Activated CD4-positive, alpha-beta T cell treated with anti-CD3 and anti-CD28 coated beads, Interleukin-2, amount 50 U/mL, for 16 hours (primary cell): ENCODE measurements at places on chromosomes 16 and 17.
A peak's percentile ranks its signal among the peaks of the same experiment; 100 is the strongest.

- DNase-seq, result no peak
These were observed 55.6 kb downstream of the COTL1 start for GRCh38 chr16:84562174-84562815.

GRCh38 chr17:76432004-76432403 is 20.9 kb downstream of the UBE2O start:
- no peak for DNase-seq

GRCh38 chr17:77821114-77821513 is 137.4 kb upstream of the TNRC6C start:
- DNase-seq, result no peak

- peak; percentile 64 for DNase-seq
These were observed 2.0 kb upstream of the GLG1 start for GRCh38 chr16:74608944-74609343.

GRCh38 chr17:17050346-17051345 is 8.4 kb downstream of the MPRIP start:
- DNase-seq, result no peak

- DNase-seq, result no peak
These were observed 67.0 kb downstream of the USP31 start for GRCh38 chr16:23082161-23082788.

GRCh38 chr17:43014020-43014648 is 7.5 kb downstream of the IFI35 start:
- DNase-seq, result no peak

DNA sequence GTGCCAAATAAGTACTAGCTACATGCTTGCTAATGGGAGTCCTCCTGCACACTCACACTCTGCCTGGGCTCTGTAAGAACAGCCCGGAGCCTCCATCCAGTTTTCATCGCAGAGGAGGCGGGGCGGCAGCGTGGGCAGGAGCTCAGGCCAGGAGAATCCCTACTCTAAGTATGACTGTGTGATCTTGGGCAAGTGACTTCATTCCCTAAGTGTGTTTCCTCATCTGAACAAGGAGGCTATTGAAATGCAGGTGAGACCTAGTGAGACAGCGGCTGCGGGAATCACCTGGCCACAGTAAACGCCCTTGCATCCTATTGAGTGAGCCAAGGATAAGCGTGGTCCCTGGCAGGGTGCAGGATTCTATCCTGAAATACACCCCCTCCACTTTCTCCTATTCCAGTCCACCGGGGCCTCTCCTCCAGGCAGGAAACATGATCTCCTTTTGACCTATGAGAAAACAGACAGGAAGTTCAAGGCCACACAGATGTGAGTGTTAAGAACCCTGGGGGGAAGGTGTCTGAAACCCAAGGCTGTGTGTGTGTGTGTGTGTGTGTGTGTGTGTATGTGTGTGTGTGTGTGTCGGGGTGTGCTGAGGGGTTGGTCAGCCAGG is 5.2 kb upstream of the RAI1 start:
- DNase-seq, result peak; percentile 22

GRCh38 chr16:85055493-85056210 is 28.1 kb downstream of the KIAA0513 start:
- peak; percentile 88 for DNase-seq

DNA sequence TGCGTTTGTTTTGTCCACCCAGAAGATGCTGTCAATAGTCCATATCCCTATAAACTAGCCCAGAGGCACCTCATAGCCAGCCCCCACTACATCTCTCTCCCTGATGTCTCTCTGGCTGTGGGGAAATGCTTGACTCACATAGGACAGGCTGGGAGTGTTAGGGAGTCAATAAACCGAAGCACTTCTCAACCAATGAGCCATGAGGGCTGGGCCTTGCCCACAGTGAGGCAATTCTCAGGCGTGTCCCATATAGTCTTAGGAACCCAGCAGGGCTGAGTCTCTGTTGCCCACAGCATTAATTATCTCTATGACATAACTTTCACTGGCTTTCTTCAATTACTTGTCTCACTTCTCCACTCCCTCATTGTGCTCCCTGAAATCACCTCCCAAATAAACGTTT is 387.3 kb upstream of the CDH11 start:
- DNase-seq, result no peak

GRCh38 chr17:10126616-10127501 is 71.5 kb downstream of the GAS7 start:
- DNase-seq, result no peak

DNA sequence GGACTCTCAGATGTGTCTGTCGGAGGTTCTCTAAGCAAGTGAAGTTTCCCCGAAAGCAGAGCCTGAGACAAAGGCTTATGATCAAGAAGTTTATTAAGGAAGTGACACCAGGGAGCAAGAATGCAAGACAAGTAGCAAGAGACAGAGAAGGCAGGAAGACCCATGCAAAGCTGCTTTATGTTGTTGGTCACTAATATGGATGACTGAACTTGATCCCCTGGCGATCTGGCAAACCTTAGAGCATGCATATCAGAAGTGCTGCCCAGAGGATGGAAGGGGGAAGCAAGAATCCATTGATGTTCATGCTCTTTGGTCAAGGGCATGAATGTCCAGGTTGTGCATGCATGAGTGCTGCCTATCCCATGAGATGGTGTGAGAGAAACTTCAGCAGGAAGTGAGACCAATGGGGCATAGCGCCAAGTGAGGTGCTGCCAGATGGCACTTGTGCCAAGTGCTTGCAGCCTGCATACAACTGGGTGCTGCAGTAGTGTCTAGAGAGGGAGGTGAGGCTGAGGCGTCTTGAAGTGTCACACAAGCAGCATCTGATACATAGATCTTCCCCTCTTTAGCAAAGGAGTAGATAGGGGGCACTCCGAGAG is 176.5 kb downstream of the SALL1 start:
- DNase-seq, result no peak

DNA sequence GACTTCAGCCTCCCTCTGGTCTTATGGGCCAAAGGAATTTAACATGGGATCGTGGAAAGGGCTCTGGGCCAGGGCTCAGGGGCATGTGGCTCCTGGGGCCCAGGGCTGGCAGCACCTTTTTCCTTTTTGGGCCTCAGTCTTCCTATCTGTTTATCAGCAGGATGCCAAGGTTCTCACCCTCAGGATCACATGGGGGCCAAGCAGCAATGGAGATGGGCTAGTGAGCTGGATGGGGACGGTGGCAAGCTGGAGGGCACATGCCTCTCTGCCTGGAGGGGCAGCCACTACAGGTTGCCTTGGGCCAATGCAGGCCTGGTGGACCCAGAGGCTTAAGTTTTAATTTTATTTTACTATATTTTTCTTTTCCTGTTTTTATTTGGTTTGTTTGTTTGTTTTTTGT is 95.4 kb downstream of the CYLD start:
- no peak for DNase-seq

DNA sequence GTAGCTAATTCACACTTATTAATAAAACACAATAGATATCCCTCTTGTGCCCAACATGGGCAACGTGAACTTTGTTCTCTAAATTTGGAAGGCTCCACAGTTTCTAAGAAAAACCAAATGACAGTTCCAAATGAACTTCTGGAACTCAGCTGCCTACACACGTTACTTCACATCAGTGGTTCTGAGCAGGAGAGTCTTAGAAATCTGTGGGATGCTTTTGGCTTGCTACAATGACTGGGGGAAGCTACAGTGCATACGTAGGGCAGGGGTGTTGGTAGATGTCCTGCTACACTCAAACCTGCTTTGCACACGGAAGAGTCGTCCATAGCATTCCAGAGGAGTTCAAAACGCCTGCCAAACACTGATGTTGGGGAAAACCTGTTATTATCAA is 8.0 kb downstream of the TXNDC11 start:
- no peak for DNase-seq

DNA sequence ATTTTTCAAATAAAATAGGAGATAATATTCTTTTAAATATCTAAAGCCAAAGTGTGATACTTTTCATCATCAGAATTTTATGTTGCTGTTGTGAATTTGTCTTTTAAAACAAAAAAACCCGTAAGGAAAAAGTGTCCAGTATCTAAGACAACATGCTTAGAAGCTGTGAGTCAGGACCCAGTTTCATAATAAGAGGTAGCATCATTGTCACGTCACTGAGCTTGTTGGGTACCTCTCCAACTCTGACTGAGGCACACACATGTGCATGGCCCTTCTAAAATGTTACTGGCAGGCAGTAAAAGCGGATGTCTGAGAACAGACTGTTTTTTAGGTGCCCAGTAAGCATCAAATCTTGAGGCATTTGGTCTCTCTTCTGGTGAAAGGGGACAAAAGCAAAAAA is 2.5 kb downstream of the CIAPIN1 start:
- peak; percentile 11 for DNase-seq

- DNase-seq, result peak; percentile 25
These were observed 33.7 kb upstream of the MFSD6L start for GRCh38 chr17:8832711-8833352.
